NCI-H524 (cell line): ENCODE measurements at places on chromosomes 12 and 14.

DNA sequence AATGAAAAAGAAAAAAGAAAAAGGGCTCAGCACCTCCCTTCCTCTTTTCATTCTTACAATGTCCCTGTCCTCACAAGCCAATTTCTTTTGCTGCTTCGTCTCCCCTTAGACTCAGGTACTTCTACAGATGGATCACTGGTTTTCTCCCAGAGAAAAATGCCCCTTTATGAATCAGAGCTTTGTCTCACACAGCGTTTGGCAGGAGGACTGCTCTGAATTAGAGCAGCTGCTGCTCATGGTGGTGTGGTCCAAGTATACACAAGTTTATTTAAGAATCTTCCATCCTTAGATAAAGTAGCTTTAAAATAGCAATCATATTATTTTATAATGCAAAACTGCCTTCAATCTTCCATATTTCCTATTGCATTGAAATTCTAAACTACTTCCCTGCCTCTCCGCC lies 80.3 kb downstream of the SLC8A3 start:
- DNase-seq = no peak

DNA sequence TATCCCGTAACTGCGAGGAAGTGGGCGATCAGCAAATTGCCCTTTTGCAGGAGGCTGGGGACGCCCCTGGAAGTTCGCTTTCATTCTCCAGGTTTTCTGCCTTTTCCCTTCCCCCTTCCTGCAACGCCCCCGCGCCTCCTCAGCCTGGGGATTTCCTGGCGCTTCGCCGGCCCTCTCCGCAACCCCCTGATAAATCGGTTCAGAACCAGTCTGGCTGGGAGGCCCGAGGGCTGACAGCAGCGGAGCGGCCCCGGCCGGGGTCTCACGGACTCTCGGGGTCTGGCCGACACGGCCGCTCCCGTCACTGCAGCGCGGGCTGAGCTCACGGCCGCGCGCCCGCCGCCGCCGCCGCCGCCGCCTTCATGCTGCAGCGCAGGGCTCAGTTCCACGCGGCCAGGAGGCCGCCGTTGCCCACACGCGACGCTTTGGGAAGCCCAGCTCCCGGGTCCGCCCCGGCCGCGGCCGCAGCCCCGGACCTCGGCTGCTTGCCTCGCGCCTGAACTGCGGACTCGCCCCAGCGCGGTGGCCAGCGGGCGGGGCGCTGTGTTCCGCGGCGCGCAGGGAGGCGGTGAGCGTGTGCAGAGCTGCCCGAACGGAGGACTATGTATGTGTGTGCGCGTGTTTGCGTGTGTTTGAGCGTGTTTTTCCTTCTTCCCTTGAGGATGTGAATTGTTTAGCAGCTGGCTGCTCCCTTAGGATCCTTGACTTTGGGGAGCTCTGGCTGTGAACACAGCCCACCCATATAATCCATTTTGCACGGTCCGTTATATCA lies at the start of gene LRFN5:
LRFN5 (plus strand) TSS at position 345 of the 772 bp plus-strand sequence.
- peak; percentile 64 for DNase-seq

- DNase-seq = no peak
Measured at GRCh38 chr14:24427537-24428508, 1.6 kb downstream of the CBLN3 start.

DNA sequence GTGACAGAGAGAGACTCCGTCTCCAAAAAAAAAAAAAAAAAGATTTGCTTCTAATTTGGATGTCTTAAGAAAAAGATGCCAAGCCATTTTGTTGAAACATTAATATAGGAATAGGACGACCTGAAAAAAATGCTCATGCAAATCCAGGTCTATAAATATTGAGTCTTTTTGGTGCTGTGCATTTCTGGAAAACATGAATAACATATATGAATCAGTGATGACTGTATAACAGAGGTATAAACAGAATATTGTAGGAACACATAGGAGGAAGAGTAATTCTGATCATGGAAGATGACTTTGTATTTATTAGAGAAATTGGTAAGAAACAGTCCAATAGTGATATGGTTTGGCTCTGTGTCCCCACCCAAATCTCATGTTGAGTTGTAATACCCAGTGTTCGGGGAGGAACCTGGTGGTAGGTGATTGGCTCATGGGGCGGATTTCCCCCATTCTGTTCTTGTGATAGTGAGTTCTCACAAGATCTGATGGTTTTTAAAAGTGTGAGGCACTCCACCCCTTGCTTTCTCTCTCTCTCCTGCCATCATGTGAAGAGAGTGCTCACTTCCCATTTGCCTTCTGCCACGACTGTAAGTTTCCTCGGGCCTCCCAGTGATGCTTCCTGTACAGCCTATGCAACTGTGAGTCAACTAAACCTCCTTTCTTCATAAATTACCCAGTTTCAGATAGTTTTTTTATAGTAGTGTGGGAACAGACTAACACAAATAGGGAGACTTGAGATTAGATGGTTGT lies 3.0 kb upstream of the SRSF5 start:
- no peak for DNase-seq

GRCh38 chr14:67938071-67938470 lies 118.5 kb downstream of the RAD51B start:
- no peak for DNase-seq

- no peak for DNase-seq
Measured at GRCh38 chr12:79706676-79707075, 15.9 kb upstream of the PAWR start.

DNA sequence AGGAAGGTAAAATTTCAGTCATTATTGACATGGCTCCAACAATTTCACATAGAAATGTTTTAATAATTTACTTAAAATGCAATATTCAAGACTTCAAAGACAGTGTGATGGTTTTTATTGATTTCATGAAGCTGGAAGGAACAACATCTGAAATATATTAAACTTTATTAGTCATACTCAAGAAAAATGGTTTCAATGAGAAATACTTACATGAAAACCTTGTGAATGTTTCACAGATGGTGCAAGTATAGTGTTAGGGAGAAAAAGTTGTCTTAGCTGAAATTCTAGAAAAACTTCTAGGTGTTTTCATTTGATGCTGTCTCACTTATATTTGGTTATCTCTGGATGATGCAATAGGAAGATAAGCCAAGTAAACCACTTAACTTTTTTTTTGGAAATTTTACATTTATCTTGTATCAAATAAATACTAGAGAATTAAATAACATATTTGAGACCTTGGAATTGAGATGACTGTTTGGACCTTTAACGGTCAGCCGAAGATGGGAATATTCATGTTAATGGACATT lies 65.5 kb downstream of the PELI2 start:
- no peak for DNase-seq

GRCh38 chr12:86188226-86188625 lies 68.0 kb downstream of the MGAT4C start:
- DNase-seq = no peak

- DNase-seq = no peak
Measured at GRCh38 chr14:54129850-54130640, 173.4 kb upstream of the BMP4 start.

DNA sequence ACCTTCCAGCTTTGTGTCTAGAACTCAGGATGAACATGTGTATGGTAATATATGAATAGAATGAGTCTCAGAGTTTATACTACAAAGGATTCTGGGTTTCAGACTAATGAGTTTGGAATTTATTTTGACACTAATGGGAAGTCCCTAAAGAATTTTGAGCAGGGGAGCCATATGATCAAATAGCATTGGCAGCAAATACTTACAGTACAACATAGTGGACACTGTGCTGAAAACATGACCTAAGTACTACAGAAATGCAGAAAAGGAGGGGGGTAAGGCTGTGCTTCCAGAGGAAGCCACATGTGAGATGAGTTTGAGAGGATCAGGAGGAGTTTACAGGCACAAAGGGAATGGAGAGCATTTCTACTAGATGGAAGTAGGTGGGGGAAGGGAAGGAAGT lies 225.8 kb downstream of the C12orf42 start:
- DNase-seq = no peak

- DNase-seq = no peak
Measured at GRCh38 chr14:76298896-76299295, 77.0 kb upstream of the ESRRB start.

GRCh38 chr14:74038020-74038859 lies 19.1 kb downstream of the BBOF1 start:
- DNase-seq = peak; percentile 68

DNA sequence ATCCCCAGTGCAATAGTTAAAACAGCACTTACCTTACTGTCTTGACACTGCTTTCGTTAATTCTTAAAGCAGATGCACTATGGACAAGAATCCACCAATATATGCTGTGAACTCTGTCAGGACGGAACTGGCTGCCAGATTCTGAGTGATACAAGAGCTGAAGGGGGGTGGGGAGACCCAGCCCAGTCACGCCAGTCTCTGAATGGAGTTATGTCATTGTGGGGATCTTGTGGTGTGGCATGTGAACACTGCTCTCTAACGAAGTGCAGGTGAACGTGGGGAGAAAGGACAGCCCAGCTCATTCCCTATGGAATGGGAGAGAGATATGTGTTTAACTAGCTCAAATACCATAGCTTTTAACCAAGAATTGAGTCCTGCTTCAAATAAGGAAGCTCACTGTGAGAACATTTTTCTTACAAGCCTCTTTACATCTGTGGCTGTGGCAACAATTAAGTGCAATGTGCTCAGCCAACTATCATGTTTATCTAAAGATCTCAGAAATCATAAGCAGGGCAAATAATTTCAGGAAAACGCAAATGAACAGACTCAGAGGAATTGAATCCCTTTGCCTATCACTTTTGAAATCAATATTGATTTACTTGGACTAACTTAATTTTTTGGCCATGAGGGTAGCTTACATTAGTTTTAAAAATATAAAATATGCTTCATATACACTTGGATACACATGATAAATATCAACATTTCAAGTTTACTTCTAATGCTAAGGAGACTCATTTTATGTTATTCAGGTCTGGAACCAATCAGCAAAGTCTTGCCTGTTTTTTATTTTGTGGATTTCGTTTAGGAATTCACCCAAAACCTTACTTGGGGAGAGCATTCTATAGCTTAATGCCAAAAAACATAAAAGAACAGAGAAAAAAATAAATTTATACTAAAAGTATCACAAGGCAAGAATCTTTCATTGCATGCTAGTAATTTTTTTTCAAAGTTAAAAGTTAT lies at the start of gene LUM:
LUM (minus strand) TSS at position 129 of the 960 bp plus-strand sequence. CDS start 2,515 bp downstream, outside the sequence.
- peak; percentile 8 for DNase-seq

- DNase-seq = no peak
Measured at GRCh38 chr12:52814710-52815155, 817 bp upstream of the KRT4 start.

DNA sequence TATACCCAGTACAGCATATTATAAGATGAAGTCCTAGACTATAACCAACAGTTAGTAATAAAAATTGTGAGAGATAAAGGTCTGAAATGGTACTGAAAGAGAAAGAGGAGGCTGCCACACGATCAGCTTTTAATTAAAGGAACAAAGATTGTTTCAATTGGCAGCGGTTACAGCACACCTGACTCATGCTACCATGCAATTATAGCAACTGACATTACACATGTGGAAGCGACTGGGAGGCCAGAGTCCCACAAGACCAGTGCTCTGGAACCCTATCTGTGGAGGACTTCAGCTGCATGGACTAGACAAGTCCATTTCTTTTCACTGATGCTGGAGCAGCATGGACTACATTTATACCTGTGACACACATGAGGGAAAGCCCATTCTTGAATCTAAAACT lies 55.2 kb downstream of the SEL1L start:
- DNase-seq = no peak

DNA sequence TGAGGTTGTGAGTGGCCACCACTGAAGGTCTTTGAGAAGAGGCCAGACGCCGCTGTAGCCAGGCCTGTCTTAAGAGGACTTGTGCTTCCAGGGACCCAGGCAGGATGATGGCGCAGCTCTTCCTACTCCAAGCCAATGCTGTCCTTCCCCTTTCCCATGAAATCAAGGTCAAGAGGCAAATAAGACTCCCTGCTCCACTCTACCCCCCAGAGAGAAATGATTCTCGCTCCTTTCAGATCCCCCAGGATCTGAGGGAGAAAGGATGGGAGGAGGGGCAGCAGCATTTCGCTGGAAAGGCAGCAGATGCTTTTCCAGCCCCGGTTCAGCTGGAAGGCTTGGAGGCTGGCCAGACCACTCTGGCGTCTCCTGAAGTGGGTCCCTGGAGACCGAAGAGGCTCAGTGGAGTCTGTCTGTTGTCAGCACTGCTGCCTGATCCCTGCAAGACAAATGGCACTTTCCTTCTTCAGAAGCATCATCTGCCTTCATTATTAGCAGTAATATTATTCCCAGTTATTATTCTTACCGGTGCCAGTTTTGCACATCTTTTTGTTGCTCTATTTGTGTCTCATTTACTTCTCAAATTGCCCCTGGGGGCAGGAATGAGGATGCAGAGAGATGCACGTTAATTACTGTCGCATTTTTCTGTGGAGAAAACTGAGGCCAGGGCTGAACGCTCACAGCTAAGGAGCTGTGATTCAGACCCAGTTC lies 51.4 kb downstream of the C14orf132 start:
- peak; percentile 100 for DNase-seq

DNA sequence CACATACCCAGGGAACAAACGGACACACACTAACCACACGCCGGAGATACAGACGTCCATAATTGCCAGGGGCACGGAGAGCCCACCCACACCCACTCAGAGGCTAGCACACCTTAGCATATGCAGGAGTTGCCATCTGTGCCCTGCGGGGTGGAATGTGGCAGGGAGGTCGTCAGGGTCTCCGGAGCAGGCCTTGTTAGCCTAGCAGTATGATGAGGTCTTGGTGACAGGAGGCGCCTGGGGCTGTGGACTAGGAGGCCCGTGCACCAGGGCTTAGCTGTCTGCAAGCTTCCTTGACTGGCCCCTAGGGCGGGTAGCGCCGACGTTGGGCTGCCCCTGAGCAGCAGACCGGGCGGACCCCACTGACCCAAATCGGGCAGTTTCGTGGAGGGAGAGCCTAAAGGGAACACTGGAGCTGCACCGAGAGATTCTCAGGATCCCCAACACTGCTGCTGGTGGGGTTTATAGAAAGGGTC lies 10.0 kb downstream of the STAC3 start:
- peak; percentile 72 for DNase-seq

GRCh38 chr12:2057041-2057794 lies 4.4 kb downstream of the CACNA1C start:
- DNase-seq = peak; percentile 48
